ENCODE measurements at places on chromosomes 5 and 9.
A peak's percentile ranks its signal among the peaks of the same experiment; 100 is the strongest.

- no peak for DNase-seq
Measured at GRCh38 chr5:68436686-68437520, 221.3 kb downstream of the PIK3R1 start.

GRCh38 chr9:93057042-93057702, 1.3 kb upstream of the SUSD3 start:
- no peak for DNase-seq

DNA sequence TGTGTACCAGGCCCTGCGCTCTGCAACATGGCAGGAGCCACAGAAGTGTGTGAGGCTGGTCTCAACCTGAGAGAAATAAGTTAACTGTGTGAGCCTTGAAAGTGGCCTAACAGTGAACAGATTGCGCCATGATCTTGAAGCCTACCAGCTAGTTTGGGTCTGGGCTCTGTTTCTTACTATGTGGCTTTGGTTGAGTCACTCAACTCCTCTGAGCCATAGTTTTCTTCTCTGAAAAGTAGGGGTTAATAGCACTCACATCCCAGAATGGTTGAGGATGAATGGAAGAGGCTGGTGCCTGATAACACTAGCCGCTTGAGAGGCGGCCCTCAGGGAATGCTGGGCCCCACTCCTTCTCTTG, 121.5 kb downstream of the RGS3 start:
- no peak for DNase-seq

- no peak for DNase-seq
Measured at GRCh38 chr5:61089351-61089750, 72.9 kb downstream of the SMIM15 start.

DNA sequence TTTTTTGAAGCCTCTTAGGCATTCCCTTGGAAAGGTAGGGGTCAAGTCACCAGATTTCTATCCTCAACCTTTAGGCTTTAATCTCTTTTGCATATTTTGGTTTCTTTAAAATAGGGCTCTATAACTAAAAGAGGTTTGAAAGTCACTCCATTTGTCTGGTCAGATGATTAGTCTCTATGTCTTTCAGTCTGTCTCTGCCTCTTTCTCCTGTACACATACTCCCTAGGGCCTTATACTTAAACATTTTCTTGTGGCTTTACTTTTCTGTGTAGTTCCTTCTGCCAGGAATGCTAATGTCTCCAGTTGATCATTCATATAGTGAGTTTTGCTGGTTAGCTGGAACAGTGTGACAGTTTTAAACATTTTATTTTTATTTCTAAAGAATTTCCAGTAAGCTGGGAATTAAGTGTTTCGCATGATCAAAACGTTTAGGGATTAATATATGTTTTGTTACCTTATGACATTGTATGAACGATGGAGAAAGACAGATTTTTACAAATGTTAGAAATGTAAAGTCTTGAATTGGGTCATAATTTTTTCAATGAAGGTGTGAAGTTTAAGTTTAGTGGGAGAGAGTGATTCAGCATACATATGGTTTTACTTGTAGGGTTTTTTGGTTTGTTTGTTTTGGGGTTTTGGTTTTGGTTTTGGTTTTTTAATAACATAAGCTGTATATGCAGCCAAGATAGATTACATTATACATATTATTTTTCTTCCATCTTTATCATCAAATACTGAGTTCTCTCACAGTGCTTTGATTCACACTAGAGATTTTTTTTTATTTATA, 90.6 kb downstream of the ZCCHC7 start:
- DNase-seq = no peak

GRCh38 chr5:9149988-9150387, 395.9 kb downstream of the SEMA5A start:
- DNase-seq = no peak

GRCh38 chr9:75892216-75892911, 1.9 kb downstream of the PCSK5 start:
- DNase-seq = no peak

DNA sequence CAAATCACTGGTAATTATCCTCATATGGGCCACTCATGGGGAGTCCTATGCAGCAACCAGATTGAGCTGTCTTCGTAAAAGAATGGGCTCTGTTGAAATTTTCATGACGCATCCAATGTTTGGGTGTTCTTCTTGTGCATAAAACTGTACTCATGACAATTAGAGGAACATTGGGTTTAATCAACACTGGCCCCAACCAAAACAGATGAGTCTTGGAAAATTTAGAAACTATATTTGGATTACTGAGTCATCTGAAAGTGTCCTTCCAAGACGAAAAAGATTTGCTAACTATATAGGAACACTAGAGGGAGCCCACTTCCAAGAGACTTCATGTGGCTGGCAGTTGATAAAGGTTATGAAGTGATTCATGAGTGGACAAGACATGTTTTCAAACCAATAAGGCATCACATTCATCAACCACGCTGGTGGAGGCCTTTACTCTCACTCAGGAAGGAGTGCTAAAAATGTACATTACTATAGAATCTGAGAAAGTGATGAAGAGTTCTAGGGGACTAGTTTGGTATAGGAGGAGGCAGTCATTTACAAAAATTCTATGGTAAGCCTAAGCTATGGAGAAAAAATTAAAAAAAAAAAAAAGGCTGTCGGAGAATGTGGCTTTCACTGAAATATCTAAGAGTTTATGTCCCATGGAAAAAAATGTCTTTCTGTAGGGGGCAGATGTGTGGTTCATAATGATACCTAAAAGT, 313.5 kb downstream of the PRDM9 start:
- DNase-seq = no peak

- no peak for DNase-seq
Measured at GRCh38 chr9:123534336-123534735, 178.3 kb downstream of the CRB2 start.

DNA sequence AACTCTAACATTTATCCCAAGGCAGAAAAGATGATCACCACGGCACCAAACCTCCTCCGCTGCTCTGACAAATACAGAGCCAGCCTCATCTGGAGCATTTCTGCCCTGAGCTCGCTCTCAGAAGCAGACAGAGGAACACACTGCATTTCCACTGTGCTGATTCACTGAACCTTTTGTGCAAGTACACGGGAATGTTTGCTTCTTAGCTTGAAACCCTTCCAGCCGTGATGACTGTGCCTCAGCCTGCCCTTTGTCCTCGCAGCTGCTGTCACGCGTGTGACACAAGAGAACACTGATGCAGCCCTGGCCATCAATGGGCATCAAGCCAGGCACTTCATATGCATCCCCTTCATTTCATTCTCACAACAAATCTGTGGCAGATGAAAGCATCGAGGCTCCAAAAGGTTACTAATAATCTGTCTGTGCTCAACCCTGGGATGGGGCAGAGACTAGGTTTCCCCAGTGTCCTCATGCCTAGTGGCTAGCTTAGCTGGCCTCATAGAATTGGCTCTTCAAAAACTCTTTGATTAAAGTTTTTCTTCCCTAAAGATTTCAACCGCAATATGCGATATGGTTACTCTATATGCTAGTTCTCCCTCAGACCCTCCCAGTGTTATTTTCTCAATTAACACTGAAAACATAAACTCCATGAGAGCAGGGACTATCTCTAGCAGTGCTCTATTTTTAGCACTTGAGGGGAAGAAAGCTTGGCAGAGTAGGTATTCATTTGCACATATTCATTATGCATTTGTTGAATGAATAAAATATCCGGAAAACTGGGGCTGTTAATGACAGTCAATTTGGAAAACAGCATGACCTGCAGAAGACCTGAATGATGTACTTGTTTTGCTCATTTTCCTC, 7.3 kb downstream of the CDC14B start:
- peak; percentile 60 for DNase-seq

- DNase-seq = no peak
Measured at GRCh38 chr5:153480401-153480800, 10.1 kb upstream of the GRIA1 start.

DNA sequence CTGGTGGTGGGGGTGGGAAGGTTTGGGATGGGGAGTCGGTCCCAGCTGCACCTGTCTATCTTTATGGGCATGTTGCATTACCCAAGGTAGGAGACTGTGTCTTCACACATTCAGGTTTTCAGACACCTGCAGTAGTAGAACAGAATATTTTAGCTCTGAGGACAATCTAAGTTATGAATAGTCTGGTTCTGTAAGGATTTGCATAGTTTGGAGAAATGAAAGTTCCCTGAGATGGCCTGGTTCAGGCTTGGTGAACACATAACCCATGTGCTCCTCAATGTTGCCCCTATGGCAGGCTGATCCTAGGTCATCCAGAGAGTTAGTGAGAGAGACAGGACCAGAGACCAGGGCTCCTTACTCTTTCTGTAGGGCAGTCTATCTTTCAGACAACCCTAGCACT, 20.7 kb downstream of the TNFSF8 start:
- no peak for DNase-seq

GRCh38 chr5:37247036-37247435, 2.1 kb downstream of the CPLANE1 start:
- no peak for DNase-seq

- DNase-seq = peak; percentile 76
Measured at GRCh38 chr9:34379334-34380033, 2.8 kb upstream of the MYORG start.
